Endodermal cell (in vitro differentiated cells): ENCODE measurements at places on chromosomes 2 and 18. TPM values are rescaled to one million over a fixed set of nuclear protein-coding genes. Genes with fewer than 3 reads are reported as not detected.

GRCh38 chr2:95383635-95384027 lies 18.9 kb upstream of the FAHD2A start:
- no peak for DNase-seq

- no peak for DNase-seq
Measured at GRCh38 chr2:40095000-40095399, 315.9 kb upstream of the THUMPD2 start.

RAD51AP2 gene
- 0.18 to 0.21 TPM (median 0.19 TPM) in 3 replicates for total RNA-seq

- DNase-seq = no peak
Measured at GRCh38 chr2:127585270-127585807, 49.9 kb downstream of the MYO7B start.

- DNase-seq = no peak
Measured at GRCh38 chr2:28166956-28167355, 225.7 kb upstream of the FOSL2 start.

- DNase-seq = no peak
Measured at GRCh38 chr18:2654928-2655177, 673 bp upstream of the SMCHD1 start.

GRCh38 chr2:48738806-48739205 lies 16.7 kb downstream of the LHCGR start:
- no peak for DNase-seq

DNA sequence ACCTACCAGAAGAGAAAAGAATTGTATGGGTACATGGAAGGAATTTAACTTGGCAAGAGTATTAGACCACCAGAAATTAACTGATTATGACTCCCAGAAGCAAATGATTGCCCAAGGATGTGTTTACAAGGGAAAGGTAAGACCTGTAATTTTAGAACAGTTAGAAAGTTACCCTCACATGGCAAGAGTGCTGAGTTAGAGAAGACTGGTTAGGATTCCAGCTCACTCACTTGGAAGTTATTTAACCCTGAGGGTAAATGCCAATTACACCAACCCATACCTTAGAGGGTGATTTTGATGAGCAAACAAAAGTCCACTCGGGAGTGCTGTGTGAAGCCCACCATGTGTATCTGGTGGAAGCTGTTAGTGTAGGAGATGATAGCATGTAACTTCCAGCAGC lies 170.2 kb downstream of the TPGS2 start:
- no peak for DNase-seq
